GM23338 (cell line): ENCODE measurements at places on chromosomes 5 and 9.

GRCh38 chr9:86097510-86098224 is 1.7 kb downstream of the GOLM1 start:
- no peak overlapping the region for H3K27ac ChIP-seq
- peak; percentile 30 for DNase-seq
- peak overlapping the region; percentile 95 for H3K4me3 ChIP-seq
- peaks cover 31% of the 10 kb centered on the region for H3K27me3 ChIP-seq
- peaks cover 33% of the 10 kb centered on the region for H3K4me1 ChIP-seq

DNA sequence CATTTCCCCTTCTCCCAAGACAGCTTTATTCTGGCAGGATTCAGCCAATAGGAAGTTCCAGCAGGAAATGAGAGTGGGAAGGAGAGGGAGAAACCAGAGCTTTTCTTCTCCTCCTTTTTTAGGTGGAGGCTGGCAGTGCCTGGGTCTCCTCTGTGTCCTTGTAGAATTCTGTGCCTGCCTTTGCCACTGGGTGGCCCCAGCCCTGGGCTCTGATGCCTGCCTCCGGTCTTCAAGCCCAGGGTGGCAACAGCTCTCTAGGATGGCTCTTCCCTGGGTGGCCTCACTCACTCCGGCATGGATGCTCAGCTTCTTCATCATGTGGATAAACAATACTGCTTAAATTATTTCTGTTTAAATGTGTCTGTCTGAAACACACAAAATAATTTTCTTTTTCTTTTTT is 694.8 kb downstream of the SEMA5A start:
- peaks cover 3% of the 10 kb centered on the region; the same call in 1 of the 2 replicates for H3K4me1 ChIP-seq
- no peaks in the 10 kb centered on the region for H3K36me3 ChIP-seq
- no peaks in the 10 kb centered on the region for H3K27me3 ChIP-seq
- DNase-seq, result peak; percentile 44

DNA sequence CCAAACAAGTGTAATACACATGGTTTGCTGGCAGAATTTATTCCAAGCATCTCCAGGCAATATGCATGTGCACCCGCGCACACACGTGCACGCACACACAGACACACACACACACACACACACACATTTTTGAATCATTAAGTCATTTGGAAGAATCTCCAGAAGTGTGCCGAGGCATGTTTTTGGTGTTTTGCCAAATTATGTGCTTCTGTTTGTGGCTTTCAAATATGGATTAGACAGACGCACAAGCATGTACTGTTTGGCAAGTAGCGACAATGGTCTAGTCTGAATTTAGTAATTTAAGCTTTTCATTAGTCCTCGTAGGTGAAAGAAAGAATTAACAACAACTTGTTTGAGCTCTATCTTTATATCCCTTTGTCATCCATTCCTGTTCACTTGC is 36.7 kb downstream of the NFIB start:
- no peaks in the 10 kb centered on the region for H3K36me3 ChIP-seq
- peaks cover 47% of the 10 kb centered on the region for H3K4me1 ChIP-seq
- no peaks in the 10 kb centered on the region for H3K27me3 ChIP-seq
- H3K27ac ChIP-seq, result no peak overlapping the region
- no peak overlapping the region for H3K4me3 ChIP-seq

GRCh38 chr5:123132316-123132715 is 43.3 kb downstream of the PRDM6 start:
- H3K4me1 ChIP-seq, result peaks cover 2% of the 10 kb centered on the region; the same call in 1 of the 2 replicates
- H3K4me3 ChIP-seq, result no peak overlapping the region
- H3K27me3 ChIP-seq, result no peaks in the 10 kb centered on the region
- no peak for DNase-seq
- no peaks in the 10 kb centered on the region for H3K36me3 ChIP-seq

DNA sequence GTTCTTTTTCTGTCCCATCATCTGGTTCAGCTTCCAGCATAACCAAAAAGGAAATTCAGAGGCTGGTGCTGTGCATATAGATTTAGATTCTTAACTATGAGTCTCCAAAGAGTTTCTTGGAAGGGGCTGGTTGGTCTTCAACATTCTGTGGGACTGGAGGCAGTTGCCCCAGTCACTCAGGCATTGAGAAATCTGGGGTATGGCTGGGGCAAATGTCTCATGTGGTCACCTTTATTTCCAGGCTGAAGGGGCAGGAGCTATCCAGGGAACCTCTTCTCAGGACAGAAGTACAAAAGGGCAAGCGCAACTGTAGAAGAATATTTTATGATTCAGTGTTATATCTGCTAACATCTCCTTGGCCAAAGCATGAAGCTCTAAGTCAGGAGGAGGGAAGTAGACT is 15.4 kb upstream of the TMEFF1 start:
- no peaks in the 10 kb centered on the region for H3K36me3 ChIP-seq
- no peaks in the 10 kb centered on the region for H3K27me3 ChIP-seq
- H3K27ac ChIP-seq, result no peak overlapping the region
- H3K4me3 ChIP-seq, result no peak overlapping the region
- no peak for DNase-seq

DNA sequence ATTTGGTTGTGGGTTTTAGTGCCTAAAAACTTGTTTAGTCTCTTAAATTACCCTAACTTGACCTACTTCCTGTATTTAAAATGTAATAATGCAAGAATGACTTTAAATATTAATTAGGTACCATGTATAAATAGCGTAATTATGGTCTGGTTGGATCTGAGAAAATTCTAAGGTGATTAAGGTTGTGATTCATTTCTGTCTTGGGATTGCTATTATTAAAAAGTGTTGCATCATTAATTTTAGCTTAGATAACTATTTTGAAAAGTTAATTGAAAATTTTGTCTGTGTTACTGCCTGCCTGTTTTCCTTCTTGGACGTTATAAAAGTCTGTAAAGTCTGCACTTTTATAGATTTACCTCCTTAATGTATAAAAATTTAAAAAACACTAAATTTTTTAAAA is 11.8 kb downstream of the LRRC70 start:
- no peaks in the 10 kb centered on the region for H3K27me3 ChIP-seq
- peaks cover 5% of the 10 kb centered on the region; the same call in 1 of the 2 replicates for H3K36me3 ChIP-seq
- H3K4me3 ChIP-seq, result no peak overlapping the region

DNA sequence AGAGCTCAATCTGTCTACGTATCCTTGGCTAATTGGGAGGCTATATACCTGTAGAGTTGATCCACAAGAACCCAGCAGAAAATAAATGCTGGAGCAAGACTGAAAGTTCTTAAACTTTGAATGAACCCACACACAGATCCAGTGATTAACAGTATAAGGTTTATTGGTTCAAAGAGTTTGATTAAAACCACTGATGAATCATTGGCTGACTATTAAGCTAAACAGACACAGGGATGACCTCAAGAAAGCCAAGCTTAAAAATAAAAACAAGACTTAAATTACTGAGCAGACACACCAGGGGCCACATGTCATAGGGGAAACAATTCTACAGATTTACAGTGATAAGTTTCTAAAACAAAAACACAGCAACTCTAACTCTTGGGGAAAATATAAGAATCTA is 163.6 kb downstream of the SPATA31D1 start:
- DNase-seq, result no peak
- no peak overlapping the region for H3K27ac ChIP-seq

GRCh38 chr5:33343676-33344327 is 97.0 kb upstream of the TARS1 start:
- H3K27me3 ChIP-seq, result no peaks in the 10 kb centered on the region
- H3K4me1 ChIP-seq, result peaks cover 10% of the 10 kb centered on the region
- H3K4me3 ChIP-seq, result no peak overlapping the region
- no peak overlapping the region for H3K27ac ChIP-seq
- no peaks in the 10 kb centered on the region for H3K36me3 ChIP-seq
- no peak for DNase-seq

DNA sequence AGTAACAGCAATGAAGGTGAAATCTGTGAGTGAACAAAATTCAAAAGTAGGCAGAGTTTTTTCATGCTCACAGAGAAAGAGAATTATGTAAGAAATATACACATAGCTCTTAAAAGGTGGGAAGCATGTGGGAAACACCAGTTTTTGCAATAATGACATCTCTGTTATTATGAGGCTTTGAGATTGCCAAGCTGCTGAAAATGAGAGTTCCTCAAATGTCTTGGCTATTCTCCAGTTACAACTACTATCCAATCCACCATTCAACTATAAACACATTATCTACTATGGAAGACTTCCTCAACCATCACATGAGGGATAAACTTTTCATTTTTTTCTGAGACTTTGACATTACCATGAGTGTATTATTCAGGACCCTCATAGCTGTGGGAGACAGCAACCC is 420.8 kb upstream of the ACTBL2 start:
- no peaks in the 10 kb centered on the region for H3K27me3 ChIP-seq
- H3K4me1 ChIP-seq, result no peaks in the 10 kb centered on the region; the same call in 1 of the 2 replicates
- no peak for DNase-seq
- no peak overlapping the region for H3K27ac ChIP-seq

DNA sequence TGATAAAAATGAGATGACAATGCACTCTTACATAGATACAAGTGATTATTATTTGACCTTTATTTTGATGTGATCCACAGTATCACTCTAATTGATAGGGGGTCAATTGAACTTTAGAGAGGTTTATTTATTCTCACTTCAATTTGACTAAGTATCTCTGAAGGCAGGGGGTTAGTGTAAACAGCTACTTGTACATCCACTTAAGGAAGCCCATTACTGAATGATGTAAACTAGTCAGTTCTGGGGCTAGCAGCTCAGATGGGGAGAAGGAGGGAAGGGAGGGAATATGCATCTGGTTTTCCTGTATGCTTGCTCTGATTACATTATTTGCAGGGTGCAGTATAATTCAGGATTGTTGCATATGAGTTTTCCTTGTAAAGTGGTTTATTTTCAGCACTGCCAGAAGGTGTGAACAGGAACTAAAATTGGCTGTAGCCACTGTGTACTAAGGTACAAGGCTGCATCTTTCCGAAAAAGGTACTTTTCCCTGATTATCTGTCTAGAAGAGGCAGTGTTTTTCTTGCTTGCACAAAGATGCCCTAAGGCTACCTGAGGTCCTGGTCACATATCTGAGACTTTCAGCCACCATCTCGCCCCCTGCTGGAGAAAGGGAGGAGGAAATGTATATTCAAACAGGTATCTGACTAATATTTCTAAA is 51.2 kb downstream of the MRPS27 start:
- no peak overlapping the region for H3K27ac ChIP-seq
- H3K36me3 ChIP-seq, result 0 out of 2 replicates have a peak, but pooled peaks cover 4% of the 10 kb centered on the region
- DNase-seq, result peak; percentile 85

DNA sequence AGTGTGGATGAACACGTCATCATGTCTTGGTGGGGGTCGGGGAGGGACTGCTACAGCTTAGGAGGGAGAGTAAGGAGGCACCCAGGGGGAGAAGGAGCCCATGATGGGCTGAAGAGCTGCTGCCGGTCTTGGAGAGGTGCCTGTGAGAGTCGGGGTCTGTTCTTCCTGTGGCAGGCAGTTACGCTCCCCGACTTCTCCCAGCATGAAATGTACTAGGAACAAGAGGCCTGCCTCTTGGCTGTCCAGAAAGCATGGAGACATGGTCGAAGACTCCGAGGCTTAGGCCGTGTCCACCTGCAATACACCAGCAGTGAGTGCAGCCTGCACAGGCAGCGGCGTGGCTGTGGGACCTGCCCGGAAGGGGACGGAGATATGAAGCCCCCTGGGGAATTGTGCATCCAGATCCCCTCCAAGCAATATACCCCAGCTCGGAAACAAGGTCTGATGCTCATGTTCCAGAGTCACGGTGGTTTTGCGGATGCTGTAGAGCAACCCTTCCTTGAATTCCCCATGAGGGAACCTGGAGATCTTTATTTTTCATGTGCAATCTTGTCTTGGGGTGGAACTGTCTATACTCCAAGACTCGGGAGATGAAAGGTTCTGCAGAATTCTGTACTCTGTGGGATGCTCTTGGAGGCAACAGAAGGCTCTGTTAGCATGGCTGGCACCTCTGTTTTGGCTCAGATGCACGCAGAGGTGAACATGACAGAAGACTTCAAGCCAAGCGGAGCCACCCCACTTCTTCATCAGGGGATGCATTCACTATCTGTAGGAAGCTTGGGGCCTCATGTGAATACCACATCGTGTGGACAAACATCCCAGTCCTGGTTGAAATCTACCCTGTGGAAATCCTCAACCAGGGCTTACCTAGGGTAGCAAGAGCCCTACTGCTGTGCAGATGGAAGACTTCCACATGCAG is 374.9 kb upstream of the IRX4 start:
- no peaks in the 10 kb centered on the region for H3K27me3 ChIP-seq
- no peaks in the 10 kb centered on the region for H3K36me3 ChIP-seq
- DNase-seq, result no peak
- H3K27ac ChIP-seq, result no peak overlapping the region
- H3K4me1 ChIP-seq, result no peaks in the 10 kb centered on the region
- no peak overlapping the region for H3K4me3 ChIP-seq

- no peak overlapping the region for H3K4me3 ChIP-seq
- H3K27me3 ChIP-seq, result no peaks in the 10 kb centered on the region
- no peaks in the 10 kb centered on the region for H3K36me3 ChIP-seq
- no peak for DNase-seq
- no peaks in the 10 kb centered on the region for H3K4me1 ChIP-seq
Measured at GRCh38 chr9:81468084-81468595, 221.2 kb downstream of the TLE1 start.

DNA sequence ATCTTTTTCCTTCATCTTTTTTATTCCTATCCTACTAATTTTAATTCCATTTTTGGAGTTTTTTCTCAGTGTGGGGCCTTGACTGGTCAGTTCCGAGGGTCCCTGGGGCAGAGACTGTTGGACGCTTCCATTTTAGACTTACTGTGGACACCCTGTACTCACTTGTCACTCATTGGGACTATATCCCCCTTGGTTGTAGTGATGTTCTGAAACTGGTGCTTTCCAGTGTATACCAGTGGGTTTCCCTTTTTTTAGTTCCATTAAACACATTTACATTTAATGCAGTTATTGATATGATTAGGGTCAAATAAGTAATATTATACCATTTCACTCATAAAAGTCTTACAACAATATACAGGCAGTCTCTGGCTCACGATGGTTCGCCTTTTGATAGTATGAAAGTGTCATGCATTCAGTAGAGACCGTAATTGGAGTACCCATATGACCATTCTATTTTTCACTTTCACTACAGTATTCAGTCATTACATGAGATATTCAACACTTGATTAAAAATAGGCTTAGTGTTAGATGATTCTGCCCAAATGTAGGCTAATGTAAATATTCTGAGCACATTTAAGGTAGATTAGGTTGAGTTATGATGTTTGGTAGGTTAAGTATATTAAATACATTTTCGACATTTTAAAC is 46.0 kb downstream of the CNOT6 start:
- no peaks in the 10 kb centered on the region for H3K27me3 ChIP-seq
- H3K4me1 ChIP-seq, result no peaks in the 10 kb centered on the region
- peaks cover 8% of the 10 kb centered on the region; the same call in 1 of the 2 replicates for H3K36me3 ChIP-seq
- H3K4me3 ChIP-seq, result no peak overlapping the region
- DNase-seq, result no peak

DNA sequence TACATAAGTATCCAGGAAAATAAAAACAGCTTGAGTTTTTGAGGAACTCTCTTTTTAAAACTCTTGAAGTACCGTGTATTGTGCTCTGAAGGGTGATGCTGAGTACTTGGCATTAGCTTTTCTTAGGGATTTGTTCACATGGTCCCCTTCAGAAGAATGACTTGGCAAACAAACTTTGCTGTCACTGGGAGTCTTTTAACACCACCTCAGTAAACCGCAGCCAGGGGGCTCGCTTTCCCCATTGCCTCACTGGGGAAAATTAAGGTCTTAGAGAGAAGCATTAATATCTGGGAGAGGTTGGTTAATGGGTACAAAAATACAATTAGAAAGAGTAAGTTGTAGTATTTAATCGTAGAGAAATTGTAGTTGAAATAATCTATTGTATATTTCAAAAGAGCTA is 105.9 kb upstream of the DAP start:
- H3K4me3 ChIP-seq, result no peak overlapping the region
- H3K4me1 ChIP-seq, result no peaks in the 10 kb centered on the region; the same call in 1 of the 2 replicates
- no peaks in the 10 kb centered on the region for H3K36me3 ChIP-seq

GRCh38 chr5:77239126-77239741 is 28.8 kb downstream of the PDE8B start:
- no peaks in the 10 kb centered on the region for H3K36me3 ChIP-seq
- no peak overlapping the region for H3K27ac ChIP-seq
- no peak overlapping the region for H3K4me3 ChIP-seq
- no peaks in the 10 kb centered on the region for H3K27me3 ChIP-seq
- DNase-seq, result peak; percentile 19
